ENCODE measurements at places on chromosomes 5 and 9.

DNA sequence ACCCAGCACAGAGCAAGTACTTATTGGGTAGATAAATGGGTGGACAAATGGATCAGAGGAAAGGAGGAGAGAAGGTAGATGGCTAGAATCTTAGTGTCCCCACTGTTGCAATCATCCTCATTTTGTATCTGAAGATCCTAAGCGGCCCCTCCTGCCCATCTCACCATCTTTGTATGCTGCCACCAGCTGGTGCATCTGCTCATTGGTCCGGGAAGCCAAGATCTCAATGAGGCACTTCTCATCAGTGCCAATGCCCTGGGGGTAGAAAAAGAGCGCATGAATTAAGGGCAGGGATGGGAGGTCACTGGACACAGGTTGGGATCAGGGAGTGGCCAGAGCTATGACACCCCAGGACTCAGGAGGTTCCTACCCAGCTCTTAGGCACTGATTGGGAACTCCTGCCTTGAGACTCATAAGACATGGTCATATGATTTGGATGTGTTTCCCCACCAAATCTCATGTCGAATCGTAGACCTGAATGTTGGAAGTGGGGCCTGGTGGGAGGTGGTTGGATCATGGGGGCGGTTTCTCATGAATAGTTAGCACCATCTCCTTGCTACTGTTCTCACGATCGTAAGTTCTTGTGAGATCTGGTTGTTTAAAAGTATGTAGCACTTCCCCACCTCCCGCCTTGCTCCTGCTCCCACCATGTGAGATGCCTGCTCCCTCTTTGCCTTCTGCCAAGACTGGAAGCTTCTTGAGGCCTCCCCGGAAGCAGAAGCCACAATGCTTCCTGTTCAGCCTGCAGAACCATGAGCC is 20.3 kb downstream of the ANXA6 start:
- no peak for DNase-seq

DNA sequence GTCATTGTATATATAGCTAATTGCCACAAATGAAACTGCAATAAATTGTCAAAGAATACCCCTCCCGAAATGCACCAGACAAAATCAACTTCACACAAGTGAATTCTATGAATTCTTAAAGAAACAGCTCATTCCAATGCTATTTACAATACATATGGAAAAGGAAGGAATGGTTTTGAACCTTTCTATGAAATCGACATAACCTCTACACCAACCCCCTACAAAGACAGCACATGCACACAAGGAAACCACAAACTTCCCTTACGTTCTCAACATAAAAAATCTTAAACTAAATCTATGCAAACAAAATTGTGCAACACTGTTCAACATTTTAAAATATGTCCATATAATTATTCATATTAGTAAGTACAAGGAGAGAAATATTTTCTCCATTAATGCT is 39.2 kb downstream of the MARCHF11 start:
- DNase-seq: no peak

GRCh38 chr5:53009816-53010215 is 20.7 kb downstream of the ITGA2 start:
- no peak for DNase-seq

- no peak for DNase-seq
Measured at GRCh38 chr5:54772684-54773083, 212.7 kb downstream of the ESM1 start.

DNA sequence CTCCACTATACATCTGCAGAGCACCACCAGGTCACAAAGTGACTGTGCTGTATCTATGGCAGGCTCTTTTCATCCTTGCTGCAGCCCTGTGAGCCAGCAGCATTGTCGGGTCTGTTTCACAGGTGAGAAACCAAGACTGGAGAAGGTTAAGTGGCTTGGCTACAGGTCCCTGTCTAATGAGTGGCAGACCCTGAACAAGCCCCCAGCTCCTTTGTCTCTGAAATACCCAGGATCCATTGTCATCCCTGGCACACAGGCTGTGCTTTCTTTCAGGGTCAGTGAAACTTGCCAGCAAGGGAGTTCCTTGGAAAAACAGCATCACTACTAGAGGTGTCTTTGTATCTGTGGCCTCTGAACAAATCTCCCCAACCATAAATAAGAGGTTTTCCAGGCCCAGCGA is 27.6 kb upstream of the CXCL14 start:
- DNase-seq: no peak

- DNase-seq: no peak
Measured at GRCh38 chr5:171537070-171537849, 117.8 kb downstream of the FGF18 start.

DNA sequence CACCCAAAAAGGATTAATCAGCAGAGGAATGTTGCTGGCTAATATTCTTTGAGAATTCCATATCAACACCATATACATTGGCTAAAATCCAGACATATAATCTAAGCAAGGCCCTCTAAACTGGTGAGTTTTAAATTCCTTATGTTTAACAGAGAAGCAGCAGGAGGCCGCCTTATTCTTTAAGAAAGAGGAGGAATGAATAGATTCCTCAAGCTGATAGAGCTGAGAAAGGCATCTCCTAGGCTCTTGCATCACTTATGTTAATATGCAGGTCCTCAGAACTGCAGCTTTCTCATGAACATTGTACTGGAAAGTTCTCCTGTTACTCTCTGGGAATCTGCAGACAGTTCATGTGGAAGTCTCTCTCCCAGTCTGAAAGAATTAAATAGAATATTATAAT is 20.1 kb upstream of the SMARCA2 start:
- no peak for DNase-seq

- DNase-seq: no peak
Measured at GRCh38 chr5:94771742-94772141, 153.3 kb downstream of the SLF1 start.

DNA sequence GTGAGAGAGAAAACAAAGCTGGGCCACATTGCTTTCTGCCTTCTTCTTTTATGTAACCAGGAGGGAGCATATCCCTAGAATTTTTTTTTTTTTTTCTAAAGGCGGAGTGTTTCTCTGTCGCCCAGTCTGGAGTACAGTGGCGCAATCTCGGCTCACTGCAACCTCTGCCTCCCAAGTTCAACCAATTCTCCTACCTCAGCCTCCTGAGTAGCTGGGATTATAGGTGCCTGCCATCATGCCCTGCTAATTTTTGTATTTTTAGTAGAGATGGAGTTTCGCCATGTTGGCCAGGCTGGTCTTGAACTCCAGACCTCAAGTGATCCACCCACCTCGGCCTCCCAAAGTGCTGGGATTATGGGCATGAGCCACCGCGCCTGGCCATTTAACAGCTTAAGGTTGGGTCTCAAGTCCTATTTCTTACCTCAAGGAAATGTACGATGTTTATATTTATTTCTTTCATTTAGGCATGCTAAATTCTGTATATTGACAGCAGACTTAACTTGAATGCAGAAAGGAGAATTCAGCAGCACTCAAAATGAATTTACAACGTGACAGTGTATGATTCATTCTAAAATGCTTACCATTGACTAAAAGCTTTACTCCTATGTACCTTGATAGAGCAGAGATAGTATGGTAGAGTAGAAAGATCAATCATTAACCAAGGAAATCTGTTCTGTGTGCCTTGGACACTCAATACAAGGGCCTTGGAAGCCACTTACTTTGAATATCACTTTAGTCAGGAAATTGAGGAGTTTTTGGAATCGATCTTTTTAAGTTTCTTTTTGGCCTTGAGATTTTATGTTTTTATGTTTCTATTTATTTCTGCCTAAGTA is 100.9 kb downstream of the F2RL2 start:
- no peak for DNase-seq

DNA sequence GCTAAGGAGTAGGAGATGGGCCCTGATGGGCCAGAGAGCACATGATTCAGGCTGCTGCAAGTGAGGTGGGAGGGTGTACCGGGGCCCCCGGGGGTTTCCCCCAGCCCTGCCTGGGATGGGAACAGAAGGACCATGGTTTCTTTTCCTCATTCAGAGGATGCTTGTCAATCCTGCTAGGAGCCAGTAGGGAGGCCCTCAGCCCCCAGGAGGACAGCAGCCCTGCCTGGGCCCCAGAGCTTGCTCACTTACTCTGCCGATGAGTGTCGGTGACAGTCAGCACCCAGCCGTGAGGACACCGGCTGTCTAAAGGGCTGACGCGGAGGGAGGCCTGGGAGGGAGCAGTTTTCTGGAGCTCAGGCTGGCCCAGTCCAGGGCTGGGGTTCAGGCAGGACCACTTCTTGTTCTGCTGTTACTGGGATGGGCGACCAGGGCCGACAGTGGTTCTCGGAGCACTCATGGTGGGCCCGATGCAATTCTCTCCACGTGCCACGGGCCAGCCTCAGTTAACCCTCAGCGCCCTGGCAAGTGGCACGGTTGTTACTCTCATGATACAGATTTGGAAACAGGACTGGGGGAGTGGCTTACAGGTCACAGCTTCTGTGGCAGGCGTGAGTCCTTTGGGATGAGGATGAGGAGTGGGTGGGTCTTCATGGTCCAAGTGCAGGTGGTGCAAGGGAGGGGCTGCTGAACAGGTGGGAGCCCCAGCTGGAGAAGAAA is 1.8 kb downstream of the ARRDC1 start:
- no peak for DNase-seq

- DNase-seq: no peak
Measured at GRCh38 chr9:35682051-35682450, 7.7 kb downstream of the TPM2 start.

GRCh38 chr9:134848504-134848903 is 32.1 kb upstream of the FCN2 start:
- DNase-seq: no peak

- DNase-seq: no peak
Measured at GRCh38 chr5:22779499-22779898, 73.6 kb downstream of the CDH12 start.

GRCh38 chr9:129828051-129828450 is 4.1 kb upstream of the TOR1A start:
- DNase-seq: no peak

GRCh38 chr9:1042466-1042865 is 7.7 kb upstream of the DMRT2 start:
- DNase-seq: peak; percentile 89

GRCh38 chr9:5665059-5665458 is 36.2 kb downstream of the RIC1 start:
- no peak for DNase-seq

DNA sequence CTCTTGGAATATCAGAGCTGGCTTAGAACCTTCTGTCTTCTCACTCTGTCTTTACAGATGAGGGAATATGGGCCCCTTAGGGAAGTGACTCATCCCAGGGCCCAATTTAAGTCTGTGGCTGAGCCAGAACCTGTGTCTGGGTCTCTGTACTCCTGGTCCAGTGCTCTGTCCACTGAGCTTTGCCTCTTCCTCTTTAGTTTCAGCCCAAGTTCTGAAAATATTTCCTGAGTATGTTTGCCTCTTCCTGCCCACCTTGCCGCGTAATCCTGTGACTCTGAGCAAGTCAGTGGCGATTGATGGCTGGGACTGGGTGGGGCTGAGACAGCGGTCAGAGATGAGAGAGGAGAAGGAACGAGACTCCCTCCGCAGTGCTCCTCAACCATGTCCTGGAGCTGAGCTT is 7.8 kb downstream of the IER5L start:
- DNase-seq: no peak

- no peak for DNase-seq
Measured at GRCh38 chr9:26973989-26974388, 17.8 kb downstream of the IFT74 start.

DNA sequence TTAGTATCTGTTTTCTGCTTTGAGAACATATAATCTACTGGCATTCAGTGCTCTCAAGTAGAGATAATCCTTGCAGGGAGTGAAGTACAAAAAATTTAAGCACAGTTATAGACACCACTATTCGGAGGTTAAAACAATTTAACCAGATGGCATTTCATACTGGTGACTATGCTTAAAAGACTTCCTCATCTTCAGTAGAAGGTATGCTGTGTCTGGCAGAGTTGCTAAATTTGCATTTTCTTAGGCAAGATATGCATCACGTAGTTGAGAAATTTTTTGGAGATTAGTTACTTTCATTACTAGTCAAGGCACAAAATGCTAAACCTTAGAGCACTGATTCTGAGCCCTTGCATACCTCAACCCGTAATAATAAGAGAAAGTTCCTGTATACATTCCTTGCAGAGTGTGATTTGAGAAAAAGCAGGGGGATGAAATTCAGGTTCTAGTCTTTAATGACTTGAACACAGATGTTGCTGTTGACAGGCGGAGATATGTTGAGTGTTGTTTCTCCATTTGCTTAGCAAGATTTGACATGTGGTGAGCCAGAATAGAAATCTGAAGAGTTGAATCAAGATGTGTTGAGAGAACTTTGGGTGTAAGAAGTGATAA is 70.8 kb upstream of the STARD4 start:
- DNase-seq: no peak

DNA sequence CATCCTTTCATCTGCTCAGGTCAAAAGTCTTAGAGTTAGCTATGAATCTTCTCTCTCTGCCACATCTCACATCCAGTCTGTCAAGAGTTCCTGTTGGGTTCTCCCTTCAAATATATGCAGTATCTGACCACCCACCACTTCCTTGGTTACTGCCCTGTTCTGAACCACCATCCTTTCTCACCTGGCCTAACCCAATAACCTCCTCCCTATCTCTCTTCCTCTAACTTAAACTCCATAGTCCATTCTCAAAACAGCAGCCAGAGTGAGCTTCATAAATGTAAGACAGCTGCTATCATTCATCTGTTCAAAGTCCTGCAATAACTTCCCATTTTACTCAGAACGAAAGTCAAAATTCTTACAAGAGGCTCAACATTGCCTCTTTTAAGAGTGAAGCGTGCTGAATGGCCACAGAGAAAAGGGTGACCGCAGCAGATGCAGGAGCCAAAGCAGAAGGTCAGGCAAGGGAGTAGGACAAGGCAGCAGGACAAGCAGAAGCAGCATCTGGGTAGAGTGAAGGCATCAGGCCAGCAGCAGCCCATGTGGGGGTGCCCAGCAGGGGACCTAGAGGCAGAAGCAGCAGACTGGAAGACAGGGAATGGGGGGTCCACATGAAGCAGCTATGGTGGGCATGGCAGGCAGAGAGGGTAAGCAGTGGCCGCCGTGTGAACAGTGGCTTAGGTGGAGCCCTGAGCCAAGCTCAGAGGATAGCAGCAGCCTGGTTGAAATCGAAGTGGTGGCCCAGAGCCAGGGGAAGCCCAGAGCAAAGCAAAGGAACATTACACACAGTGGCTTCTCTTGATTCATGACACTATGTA is 39.3 kb upstream of the CDC42SE2 start:
- no peak for DNase-seq

GRCh38 chr5:112385566-112385965 is 33.5 kb downstream of the EPB41L4A start:
- DNase-seq: no peak

DNA sequence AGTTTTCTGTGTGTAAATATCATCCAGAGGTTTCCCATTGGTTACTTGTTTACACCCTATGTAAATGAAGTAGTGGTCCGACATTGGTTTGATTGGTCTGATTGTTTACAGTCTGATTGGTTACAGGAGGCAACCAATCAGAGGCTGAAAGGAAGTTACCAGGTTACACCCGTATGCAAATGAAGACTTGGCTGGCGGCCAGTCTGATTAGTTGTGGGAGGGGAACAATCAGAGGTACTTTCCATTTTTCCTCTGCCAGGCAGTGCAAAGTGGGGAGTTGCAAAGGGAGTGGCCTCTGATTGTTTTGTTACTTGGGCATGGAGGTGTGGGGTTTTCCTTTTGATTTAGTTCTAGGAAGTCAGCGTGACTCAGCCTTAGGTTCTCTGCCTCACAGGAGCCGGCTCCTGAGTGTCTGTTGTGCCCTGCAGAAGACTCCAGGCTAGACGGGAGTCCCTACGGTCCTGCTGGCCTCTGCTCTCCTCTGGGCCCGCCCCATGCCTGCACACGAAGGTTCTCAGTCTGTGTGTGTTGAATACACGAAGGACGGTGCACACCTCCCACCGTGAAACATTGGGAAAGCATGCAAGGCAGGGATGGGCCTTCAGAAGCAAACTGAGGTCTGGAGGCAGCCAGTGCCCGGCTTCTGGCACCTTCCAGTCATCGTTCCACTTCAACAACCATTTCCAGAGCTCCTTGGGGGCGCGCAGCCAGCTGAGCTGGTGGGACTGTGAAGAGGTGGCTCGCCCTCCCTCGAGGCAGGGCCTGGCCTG is 42.9 kb downstream of the OLFM1 start:
- DNase-seq: no peak
